Fibroblast of villous mesenchyme (primary cell): ENCODE measurements at places on chromosomes 7 and 10.

DNA sequence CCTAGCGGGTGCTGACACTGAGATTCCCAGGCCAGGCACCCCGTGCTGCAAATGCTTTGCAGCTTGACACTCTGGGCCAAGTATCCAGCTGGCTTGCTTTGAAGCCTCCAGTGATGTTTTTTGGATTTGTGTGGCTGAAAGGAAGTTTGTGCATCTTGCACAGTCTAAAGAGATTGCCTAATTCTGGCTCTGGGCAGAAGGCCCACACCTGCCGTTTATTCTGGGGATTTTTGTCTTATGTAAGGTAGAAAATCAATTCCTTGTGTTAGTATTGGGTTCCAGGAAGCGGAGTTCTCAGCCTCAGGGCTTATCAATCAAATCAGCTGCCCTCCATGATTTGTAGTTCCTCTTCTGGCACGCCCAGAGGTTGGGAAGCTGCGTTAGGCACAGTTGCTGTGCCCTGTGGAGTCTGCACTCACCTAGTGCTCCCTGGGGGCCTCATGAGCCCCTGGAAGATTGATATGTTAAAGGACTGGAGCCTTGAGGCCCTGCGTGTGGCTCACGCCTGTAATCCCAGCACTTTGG lies 8.4 kb upstream of the PURB start:
- no peak for DNase-seq

DNA sequence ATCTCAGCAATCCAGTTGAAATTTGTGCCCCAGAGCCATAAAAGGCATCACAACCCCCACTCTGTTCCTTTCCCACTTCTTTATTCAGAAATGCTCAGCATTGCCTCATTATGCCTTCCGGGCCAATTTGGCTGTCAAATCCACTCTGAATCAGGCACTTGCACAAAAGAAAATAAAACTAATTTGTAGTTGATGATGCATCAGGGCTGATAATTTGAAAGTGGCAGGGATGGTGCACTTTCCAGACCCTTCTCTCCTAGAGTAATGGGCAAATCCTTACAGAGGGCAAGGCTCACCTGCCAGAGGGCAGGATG lies 147.9 kb upstream of the PDE1C start:
- DNase-seq = no peak

DNA sequence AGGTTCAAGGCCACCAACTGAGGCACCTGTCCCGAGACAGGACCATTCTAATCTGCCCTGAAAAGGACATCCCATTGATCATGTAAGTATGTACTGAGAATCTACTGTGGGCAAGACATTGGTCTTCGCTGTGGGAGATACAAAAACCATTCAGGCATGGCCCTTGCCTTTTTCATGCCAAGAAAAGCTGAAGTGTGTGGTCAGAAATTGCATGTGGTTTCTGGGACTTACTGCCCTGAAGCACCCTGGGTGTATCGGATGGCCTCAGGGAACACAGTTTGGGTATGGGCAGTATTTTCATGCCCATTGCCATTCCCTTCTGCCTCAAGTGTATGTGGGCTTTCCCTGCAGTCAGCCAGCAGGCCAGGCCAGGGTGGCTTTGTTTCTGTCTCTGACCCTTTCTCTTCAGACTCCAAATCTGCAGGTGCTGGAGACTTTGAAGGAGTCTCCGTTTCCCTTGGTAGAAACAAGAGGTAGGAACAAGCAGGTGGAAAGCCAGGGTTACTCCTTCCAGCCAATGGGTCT lies 285.7 kb downstream of the ZEB1 start:
- no peak for DNase-seq

- no peak for DNase-seq
Observed at GRCh38 chr7:87552351-87552900, 48.3 kb downstream of the ABCB1 start.

- no peak for DNase-seq
Observed at GRCh38 chr10:6593241-6593671, 13.2 kb upstream of the PRKCQ start.

DNA sequence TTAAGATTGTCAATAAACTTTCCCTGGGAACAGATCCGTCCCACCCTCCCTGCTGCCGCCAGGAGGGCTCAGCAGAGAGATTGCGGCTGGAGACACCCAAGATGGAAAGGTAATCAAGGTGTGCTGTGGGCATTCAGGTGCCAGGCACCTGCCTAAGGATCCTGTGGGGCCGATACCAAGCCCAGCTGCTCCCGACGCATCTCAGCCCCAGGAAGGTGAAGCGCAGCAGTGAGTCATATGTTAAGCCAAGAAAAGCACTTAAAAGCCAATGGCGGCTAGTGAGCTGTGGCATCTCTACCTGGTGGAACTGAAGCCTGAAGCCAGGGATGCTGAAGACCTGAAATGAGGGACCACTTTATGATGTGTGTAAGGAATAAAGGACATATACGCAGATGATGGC lies 6.1 kb downstream of the WDR86 start:
- DNase-seq = peak; percentile 39

DNA sequence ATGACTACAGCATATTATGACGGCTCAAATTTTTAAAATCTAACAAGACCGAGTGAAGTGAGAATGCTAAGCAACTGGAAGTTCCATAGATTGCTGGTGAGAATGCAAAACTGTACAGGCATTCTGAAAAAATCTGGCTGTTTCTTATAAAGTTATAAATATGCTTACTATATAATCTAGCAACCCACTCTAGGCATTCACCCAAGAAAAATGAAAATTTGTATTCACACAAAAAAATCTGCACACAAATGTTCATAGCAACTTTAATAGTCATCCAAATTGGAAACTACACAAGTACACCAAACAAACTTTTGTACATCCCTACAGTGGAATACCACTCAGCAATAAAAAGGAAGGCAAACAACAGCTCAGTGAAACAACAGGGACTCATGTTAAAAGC lies 39.9 kb upstream of the STARD3NL start:
- DNase-seq = no peak

- DNase-seq = peak; percentile 18
Observed at GRCh38 chr10:34814913-34815184, 247 bp downstream of the PARD3 start.

- DNase-seq = peak; percentile 59
Observed at GRCh38 chr7:8418629-8419245, 14.7 kb upstream of the NXPH1 start.

GRCh38 chr7:148204639-148205304 lies 385.8 kb upstream of the C7orf33 start:
- no peak for DNase-seq

- DNase-seq = no peak
Observed at GRCh38 chr10:104735036-104735756, 94.1 kb downstream of the SORCS3 start.

DNA sequence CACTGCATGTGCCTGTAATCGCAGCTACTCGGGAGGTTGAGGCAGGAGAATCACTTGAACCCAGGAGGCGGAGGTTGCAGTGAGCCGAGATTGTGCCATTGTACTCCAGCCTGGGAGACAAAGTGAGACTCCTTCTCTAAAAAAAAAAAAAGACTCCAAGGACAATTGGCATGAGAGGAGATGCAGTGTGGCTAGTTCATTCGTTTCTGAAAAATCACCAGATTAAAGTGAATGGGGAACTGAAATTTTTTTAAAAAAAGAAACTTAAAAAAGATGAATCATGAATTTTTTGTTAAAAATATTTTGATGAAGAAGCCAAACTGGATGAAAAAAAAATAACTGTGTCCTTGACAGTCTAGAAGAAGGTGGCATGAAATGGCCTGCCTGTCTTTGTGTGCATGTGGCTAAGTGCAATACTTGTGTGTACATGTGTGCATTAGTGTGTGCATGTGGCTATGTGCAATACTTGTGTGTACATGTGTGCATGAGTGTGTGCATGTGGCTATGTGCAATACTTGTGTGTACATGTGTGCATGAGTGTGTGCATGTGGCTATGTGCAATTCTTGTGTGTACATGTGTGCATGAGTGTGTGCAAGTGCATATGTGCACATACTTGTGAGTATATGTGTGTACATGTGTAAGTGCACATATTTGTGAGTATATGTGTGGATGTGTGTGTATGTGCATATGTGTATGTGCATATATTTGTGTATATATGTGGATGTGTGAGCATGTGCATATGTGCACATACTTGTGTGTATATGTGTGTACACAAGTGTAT lies 391.7 kb upstream of the KLF6 start:
- DNase-seq = no peak

GRCh38 chr7:31314781-31315180 lies 25.7 kb downstream of the NEUROD6 start:
- DNase-seq = no peak

DNA sequence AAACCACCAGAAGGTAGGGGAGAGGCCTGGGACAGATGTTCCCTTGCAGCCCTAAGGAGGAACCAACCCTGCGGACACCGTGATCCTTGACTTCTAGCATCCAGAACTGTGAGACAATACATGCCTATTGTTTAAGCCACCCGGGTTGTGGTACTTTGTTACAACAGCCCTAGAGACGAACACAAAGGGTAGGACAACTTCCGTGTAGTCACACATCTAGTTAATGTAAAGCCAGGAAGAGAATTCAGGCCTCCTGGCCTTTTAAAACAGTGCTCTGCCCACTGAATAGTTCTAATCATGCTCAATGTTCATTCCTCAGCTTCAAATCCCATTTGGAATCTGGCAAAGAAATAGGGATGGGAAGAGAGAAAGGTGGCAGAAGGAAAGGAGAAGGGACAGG lies 240.2 kb upstream of the KMT2E start:
- no peak for DNase-seq

DNA sequence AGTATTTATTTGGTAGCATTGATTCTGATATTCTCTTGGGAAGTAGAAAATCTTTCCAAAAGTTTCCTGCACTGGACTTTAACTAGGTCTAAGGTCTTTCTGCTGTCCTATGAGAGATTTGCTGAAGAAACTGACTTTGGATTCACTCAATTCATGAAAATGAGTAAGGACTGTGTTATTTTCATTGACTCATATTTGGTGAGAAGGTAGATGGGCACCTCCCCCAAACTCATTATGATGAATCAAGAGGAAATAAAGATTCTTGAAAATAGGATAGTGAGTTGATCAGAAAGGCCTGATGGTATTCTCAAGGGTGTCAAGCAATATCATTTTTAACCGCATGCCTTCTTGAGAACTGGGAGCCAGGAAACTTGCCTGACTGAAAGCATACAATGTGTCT lies 110.3 kb downstream of the RNF133 start:
- no peak for DNase-seq

DNA sequence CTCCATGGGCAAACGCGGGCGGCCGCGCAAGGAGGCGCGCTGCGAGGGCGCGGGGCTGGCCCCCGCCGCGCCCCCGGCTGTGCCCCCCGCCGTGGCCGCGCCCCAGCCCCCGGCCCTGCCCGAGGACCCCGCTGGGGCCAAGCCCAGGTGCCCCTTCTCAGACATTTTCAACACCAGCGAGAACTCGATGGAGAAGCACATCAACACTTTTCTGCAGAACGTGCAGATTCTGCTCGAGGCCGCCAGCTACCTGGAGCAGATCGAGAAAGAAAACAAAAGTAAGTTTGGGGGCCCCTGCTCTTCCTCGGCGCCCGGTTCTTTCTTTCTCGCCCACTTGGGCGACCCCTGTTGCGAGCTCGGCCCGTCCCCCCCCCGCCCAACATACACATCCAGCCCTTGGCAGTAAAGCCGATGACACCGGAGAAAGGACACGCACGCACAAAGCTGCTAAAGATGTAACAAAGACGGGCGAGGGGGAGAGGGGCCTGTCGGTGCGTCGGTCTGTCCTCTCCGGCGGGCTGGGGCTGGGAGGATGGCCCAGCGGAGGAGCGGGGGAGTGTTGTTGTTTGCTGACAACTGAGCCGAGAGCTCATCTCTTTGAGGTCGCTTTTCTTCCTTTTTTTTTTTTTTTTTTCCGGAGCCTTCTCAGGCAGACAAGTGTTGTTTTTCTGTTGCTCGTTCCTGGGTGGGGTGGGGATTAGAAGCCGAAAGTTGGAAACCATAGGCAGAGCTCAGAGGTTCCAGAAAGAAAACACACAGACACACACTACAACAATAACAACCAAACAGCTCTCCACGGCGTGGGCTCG lies 604 bp downstream of the MXI1 start:
- DNase-seq = peak; percentile 38

DNA sequence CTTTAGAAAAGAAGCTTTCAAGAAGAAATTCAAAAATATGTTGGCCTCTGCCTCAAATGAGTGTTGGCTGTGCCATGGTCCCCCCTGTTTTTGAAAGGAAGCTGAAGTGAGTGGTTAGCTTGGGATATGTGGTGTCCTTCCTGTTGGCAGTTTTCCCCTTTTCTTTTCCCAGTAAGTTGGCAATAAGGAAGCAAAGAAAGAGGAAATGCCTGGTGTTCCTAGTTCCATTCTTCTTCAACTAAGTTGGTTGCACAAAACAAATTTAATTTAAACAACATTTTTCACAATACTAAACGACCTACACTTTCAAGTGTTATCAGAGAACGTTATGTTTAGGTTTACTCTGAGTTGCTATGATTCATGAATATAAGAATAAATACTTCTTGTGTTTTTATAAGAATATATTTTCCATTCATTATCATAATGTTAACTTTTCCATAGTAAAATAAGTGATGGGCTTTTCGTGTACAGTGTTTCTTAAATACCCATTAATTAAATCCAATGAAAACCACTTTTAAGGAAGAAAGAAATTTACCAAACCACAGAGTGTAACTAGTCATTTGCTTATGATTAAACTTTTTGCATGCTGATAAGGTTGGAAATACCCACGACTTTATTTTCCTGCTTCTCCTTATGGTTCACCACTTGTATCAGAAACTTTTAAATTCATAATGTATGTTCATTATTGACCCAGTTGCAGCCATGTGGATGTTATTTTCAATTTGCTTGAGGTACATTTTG lies 7.7 kb downstream of the HDAC9 start:
- DNase-seq = no peak

DNA sequence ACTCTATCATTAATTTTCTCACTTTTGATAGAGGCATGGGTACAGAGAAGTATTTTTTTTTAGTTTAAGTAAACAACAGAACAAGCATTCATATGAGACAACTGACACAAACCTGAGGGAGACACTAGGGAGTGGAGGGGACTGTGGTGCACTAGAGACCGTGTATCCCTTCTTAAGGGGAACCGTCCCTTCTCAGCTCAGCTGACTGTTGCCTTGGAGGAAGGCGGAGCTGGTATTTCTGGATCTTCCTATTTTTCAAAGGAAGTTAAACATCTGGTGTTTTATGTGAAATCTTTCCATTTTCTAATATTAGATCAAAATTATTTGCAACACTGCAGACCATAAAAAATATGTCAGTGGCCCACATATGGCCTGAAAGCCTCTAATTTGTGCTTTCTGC lies 113.6 kb upstream of the MACROH2A2 start:
- no peak for DNase-seq

GRCh38 chr10:122139627-122140170 lies 131.4 kb upstream of the BTBD16 start:
- DNase-seq = peak; percentile 73

DNA sequence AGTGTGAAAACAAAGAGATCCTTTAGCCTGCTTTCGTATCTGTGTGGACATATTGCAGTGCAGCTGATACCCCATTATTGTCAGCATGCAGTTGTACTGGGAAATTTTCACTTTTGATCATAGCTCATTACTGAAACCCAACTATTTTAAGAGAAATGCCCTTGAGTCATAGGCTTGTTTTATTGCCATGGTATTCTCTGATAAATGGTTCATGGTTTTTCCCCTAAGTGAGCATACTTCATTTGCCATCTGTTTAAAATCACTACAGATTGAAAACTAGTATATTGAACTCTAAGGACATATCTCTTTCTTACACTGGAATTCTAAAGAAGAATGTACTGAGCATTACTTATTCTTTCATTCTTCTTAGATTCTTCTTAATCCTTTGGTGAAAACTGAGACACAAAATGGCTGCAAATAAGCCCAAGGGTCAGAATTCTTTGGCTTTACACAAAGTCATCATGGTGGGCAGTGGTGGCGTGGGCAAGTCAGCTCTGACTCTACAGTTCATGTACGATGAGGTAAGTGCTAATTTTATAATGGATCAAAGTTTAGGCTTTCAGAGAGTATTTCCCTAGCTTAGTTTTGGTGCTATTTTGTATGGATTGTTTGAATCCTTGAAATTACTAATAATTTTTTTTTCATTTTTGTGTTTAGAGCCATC lies 63.0 kb downstream of the RALA start:
- DNase-seq = peak; percentile 44
